ENCODE measurements at places on chromosomes 7 and 10.

DNA sequence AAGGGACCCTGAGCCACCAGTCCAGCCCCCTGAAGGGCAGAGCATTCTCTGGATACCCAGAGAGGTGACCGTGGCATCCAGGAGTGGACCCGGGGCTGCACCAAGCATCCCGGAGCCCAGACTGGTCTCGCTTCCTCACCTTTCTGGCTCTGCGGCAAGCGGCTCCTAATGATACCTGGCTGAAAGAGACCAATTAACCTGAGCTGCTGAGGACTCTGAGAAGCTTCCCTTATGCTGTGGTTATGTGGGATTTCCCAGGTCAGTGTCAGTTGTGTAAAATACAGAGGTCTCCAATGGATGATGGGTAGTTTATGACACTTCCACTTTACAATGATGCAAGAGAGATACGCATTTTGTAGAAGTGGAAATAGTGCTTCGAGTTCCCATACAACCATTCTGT lies 51.5 kb downstream of the PFKFB3 start:
- no peak for DNase-seq

- no peak for DNase-seq
Measured at GRCh38 chr7:77329466-77330168, 86.5 kb downstream of the GSAP start.

GRCh38 chr7:110448918-110449317 lies 642.0 kb upstream of the LRRN3 start:
- no peak for DNase-seq

DNA sequence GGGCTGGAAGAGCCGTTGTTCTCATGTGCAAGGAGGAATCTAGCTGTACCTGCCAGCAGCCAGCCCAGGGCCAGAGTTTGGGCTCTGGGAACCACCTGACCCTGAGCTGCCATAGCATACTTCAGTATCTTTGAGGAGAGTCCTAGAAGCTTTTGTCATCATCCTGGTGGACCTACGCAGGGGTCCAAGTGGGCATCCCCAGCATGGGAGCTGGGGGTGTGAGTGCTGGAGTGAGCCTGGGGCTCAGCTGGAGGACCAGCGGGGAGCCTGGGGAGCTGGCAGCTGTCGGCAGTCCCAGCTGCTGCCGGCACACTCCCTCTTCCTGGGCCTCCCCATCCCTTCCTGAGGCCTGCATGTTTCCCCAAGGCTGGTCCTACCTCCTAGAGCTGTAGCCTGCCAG lies 32.5 kb downstream of the C10orf105 start:
- DNase-seq = no peak

GRCh38 chr7:74320645-74321221 lies 31.5 kb downstream of the CLIP2 start:
- no peak for DNase-seq

DNA sequence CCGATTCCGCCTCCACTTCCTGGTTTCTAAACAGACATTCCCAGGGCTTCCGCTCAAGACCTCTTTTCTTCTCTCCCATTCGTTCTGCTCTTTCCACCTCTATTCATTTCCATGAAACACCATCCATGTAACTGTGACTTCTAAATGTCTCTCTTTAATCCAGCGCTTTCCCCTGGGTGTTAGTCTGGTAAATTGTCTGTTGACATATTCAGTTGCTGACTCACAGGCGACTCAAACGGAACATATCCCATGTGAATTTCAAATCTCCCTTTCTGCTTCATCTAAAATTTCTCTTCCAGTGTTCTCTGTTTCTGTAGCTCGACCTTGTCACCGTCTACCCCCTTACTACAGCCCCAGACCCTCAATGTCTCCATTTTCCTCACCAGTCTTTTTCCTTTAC lies 119.1 kb downstream of the PFKFB3 start:
- DNase-seq = no peak

- no peak for DNase-seq
Measured at GRCh38 chr10:42939237-42939636, 137.6 kb upstream of the RET start.

DNA sequence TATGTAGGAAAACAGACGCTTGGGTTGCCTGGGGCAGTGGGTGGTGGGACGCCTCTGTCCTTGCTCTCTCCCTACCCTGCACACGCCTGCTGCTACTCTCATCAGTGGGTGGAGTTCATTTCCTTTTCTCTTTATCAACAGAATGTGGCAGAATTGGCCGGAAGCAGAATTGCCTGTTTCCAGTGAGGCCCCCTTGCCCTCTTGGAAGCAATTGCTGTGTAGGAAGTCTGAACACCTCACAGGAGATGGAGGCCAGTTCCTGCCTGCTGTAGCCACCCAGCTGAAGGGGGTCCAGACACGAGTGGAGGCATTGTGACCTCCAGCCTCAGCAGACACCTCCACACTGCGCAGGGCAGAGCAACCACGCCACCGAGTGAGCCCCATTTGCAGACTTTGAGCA lies 331.6 kb upstream of the ZNF32 start:
- DNase-seq = no peak

DNA sequence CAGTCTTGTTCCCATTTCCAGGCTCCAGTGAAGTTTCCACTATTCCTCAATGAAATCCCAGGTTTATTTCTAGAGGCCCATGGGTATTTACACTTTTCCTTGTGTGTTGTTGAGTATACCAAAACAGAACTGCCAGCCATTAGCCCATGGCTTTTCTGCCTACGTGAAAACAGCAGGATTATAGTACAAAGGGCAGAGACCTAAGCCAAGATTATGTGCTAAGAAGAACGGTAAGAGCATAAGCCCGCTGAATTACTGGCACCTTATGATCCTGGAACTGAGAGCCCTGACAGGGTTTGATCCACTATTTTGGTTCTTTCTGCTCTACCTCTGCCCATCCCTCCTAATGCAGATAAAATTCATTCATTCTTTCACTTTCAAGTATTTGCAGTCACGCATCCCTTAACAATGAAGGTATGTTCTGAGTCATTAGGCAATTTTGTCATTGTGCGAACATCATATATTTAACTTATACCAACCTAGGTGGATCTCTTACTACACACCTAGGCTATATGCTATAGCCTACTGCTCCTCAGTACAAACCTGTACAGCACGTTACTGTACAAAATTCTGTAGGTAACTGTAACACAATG lies 16.0 kb downstream of the SEMA3C start:
- DNase-seq = no peak

GRCh38 chr7:127710635-127711034 lies 58.6 kb downstream of the SND1 start:
- DNase-seq = no peak

DNA sequence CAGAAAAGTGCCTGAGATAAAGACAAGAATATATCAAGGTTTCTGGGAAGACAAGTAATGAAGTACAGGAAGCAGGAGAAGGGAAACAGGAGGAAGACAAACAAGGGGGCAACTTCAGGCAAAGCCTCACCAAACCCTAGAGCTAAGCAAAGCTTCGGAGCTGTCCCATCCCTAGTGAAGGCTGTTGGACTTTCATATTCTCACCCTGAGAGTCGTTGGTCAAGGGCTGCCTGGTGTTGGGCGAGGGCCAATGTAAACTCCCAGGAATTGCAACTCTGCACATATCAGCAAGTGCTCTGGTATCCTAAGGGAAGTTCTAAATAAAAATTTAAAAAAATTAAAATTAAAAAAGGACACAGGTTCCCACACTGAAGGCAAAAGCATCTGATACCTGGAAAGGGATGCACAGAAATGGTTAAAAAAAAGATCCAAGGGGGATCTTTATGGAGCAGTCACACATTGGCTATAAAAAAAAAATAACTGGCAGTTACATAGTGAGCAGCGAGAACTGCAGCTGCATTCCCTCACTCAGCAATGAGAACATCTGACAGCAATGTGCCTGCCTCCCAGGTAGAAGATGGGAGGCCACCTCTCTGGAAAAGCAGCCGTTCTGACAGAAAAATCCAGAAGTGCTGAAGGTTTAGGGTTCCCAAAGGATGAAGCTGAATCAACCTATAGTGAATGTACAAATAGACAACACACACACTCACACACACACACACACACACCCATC lies 304.7 kb downstream of the WDR11 start:
- DNase-seq = no peak

DNA sequence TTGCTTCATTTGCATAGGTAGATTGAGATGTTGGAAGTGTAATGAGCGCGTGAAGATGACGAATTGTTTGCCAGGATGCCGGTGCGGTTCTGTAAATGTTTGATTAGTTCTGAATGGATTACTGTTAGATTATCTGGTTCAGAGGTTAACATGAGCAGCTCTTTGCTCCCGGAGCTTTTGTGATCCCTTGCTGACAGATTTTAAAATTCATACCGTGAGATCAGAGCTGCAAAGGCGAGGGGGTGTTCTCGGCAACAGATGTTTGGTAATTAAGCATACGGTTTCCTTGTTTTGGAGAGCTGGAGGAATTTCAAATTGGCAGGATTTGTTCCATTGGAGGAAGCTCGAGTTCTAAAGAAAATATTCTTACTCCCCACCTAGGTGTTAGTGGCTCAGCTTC lies 237.8 kb upstream of the GPR26 start:
- DNase-seq = no peak

- no peak for DNase-seq
Measured at GRCh38 chr7:159098811-159099655, 45.6 kb downstream of the VIPR2 start.

DNA sequence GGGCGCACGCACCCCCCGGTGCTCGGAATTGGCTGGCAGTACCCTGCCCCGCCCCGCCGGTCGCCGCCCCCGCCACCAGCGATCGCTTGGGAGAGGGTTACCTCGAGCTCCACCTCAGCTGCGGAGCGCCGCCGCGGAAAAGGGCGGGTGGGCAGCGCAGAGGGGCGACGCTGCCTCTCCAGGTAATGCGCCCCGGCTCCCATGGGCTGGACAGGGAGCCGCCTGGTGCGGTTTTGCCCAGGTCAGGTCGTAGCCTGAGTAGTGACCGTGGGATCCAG lies 1.3 kb downstream of the PFKFB3 start:
- DNase-seq = no peak

- no peak for DNase-seq
Measured at GRCh38 chr7:111030336-111030735, 60.6 kb upstream of the LRRN3 start.

- DNase-seq = no peak
Measured at GRCh38 chr10:121722665-121723064, 124.4 kb upstream of the FGFR2 start.

GRCh38 chr10:114565066-114565465 lies 93.0 kb downstream of the ABLIM1 start:
- no peak for DNase-seq

DNA sequence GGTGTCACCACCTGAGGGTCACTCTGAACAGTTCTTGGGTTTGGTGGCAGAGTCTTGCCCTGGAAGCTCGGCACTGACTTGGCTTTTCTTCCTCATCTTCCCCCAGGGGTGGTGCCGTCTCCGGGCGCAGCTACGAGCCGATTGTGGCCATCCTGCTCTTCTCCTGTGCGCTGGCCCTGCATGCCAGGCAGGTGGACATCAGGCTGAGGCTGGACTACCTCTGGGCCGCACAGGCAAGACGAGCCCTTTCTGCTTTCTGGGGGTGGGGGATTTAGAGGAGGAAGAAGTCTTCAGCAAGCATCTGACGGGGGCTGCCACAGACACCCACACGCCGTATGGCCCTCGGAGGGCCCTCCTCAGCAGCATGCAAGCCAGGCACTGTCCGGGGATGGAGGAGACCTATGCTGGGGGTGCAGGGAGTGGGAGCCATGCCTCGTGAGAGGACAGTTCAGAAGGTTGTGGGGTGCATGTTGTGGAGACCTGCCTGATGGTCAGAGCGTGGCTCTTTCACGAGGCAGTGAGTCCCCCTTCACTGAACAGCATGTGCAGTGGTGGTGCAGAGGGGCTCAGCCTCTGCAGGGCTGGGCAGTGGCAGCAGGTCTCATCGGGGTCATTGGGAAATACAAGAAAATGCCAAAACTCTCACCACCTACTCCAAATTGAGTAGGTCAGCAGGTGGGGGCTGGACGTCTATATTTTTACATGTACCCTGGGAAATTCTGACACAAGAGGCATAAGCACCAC lies 112.4 kb downstream of the ADCY1 start:
- DNase-seq = no peak

DNA sequence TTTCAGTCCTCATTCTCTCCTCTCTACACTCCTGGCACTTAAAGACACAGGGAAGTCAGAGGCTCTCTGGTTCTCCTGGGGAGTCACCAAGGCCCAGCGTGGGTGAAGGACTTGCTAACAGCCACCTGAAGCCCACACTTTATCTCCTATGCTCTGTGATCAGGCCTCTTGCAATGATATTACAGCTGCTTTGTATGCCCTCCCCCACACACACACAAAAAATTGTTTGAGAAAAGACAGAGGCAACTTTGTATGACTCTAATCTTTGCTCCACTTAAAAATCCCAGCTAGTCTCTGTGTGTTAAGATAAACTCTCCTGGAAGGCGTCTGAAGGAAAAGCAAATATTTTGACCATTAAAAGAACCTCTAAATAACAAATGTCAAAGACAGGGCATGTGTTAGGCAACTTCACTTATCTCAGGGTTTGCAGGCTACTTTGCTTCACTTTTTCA lies 507.2 kb downstream of the TNS3 start:
- DNase-seq = no peak

GRCh38 chr7:129367700-129368388 lies 66.4 kb upstream of the STRIP2 start:
- no peak for DNase-seq

- no peak for DNase-seq
Measured at GRCh38 chr7:150382844-150383225, 3.7 kb downstream of the ZNF775 start.

DNA sequence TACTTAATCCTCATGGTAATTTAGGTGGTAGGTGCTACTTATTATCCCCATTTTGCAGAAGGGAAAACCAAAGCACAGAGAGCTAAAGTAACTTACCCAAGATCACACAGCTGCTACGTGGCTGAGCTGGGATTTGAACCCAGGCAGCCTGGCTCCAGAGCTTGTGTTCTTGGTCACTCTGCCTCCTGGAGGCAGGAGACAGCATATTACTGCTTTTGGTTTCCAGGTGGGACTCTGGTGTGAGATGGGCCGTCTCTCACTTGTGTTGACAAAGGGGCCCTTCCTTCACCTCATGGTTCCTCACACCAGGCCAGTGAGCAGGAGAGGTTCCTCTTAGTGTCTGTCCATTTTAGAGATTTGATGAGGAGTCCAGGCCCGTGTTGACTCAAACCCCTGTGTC lies 79.8 kb upstream of the PPIF start:
- DNase-seq = no peak

GRCh38 chr7:25844102-25844870 lies 307.7 kb upstream of the NFE2L3 start:
- no peak for DNase-seq

GRCh38 chr7:2641406-2642393 lies 9.9 kb downstream of the TTYH3 start:
- no peak for DNase-seq

GRCh38 chr7:25134358-25135010 lies 9.4 kb upstream of the CYCS start:
- no peak for DNase-seq

DNA sequence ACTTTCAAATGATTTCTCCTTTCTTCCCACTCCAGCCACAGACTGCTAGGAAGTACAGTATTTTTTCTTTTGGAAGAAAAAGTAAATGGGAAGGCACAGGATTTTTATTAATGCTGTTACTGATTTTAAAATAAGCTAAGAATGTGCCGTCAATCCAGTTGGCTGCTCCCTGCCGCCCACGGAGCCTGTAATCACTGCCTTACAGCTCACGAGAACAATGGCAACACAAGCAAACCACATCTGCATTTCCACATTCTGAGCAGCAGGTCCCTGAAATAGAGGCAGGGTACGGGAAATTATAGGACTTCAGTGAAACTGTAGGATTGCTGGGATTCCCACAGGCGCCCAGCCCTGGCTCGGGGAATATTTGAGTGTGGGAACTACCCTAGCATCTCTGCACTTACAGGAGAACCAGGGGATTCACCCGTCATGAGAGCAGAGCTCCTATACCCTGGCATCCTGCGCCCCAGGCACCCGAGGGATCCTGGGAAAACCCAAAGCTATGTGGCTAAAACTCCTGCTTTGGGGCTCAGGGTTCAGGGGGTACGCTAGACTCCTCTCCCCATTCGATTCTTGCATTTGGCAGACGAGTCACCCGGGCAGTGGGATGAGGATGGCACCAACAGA lies 72.9 kb upstream of the TNS3 start:
- no peak for DNase-seq

All from HS-27A (cell line).